Epithelial cell of esophagus (primary cell): ENCODE measurements at places on chromosomes 16 and 17.
A peak's percentile ranks its signal among the peaks of the same experiment; 100 is the strongest.

DNA sequence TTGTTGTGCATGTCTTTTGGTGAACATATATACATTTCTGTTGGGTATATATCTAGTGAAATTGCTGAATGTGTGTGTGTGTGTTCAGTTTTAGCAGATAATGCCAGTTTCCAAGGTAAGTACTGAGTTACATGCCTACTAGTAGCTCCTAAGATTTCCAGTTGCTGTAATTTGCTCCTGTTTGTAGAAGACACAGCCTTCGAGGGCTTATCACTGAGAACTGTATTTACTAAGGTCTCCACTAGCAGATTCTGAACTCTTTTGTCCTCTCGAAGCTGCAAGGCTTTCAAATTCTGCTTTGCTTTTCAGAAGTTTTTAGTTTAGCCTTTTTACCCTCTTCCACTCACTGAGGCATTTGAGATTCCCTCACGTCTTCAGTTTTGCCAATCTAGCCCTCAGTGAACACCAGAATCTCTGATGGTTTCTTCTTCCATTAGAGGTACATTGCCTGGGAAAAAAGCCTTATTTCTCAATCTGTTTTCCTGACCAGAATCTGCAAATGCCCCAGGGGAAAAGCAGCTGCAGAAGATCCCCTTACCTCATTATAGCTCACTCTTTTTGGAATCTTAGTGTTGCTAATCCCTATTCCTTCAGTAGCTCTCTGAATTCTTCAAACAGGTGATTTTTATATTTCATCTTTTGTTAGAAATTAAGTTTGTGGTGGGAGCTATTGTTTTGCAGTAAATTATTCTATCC is 52.9 kb downstream of the NF1 start:
- peak; percentile 15 for DNase-seq

- DNase-seq, result no peak
Measured at GRCh38 chr17:41153856-41154255, 4.2 kb upstream of the KRTAP4-5 start.

- DNase-seq, result no peak
Measured at GRCh38 chr17:57388131-57388725, 131.9 kb downstream of the MSI2 start.

GRCh38 chr17:77178563-77178962 is 37.8 kb downstream of the SEC14L1 start:
- DNase-seq, result no peak

- no peak for DNase-seq
Measured at GRCh38 chr17:49012769-49013255, 15.6 kb downstream of the IGF2BP1 start.

GRCh38 chr17:69907132-69907847 is 167.7 kb upstream of the KCNJ16 start:
- no peak for DNase-seq

DNA sequence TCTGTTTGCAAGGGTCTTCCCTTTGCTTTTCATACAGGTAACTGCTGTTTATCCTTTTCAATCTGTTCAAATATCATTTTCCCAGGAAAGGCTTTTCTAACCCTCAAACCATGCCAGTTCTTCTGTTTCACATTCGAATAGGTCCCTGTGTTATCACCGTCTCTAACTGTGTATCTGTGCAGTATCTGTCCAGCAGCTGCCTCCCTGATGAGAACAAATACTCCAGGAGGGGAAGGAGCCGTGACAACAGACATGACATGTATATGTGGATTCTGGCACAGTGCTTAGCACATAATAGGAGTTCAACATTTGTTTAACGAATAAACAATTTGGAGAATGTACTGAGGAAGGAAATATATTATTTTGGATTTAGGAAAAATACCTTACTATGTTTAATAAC is 95.7 kb downstream of the STX8 start:
- no peak for DNase-seq
